Suppressor macrophage treated with lipopolysaccharide for 4 hours (primary cell): ENCODE measurements at places on chromosomes 3 and 15.

DNA sequence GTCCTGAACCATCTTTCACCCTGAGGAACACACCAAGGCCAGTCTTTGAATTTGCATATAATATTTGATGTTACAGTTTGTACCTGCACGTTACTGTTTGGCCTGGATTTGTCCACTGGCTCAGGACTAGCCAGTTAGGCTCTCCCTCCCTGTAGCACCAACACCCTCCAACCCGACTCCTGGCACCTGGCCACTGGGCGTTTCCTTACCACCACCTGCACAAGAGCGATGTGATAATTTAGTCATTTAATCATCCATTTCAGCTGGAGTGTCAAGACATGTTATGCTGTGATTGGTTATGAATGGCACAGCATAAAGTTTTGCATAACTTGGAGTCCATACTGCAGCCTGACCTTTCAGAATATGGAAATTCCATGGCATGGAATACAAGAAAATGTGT lies 242.4 kb downstream of the KCNMB2 start:
- no peak for DNase-seq

GRCh38 chr3:45946307-45946706 lies 3.0 kb downstream of the CXCR6 start:
- no peak for DNase-seq

DNA sequence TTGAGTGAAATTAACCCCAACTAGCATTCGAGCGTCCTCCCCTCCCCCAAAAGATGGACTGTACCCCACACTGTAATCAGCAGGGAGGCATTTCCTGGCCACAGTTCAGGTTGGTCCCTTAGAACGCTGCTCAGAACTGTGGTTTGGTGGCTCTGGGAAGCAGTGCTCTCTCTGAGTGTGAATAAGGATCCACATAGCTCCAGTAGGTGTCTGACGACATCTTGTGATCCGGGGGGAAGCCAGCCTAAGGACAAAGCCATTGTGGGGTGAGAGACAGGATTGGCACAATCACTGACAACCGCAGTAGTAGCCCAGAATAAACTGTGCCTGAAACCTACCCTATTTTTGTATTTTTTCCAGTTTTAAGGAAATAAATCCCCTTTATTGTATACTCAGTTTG lies 125.3 kb downstream of the IGF1R start:
- no peak for DNase-seq

DNA sequence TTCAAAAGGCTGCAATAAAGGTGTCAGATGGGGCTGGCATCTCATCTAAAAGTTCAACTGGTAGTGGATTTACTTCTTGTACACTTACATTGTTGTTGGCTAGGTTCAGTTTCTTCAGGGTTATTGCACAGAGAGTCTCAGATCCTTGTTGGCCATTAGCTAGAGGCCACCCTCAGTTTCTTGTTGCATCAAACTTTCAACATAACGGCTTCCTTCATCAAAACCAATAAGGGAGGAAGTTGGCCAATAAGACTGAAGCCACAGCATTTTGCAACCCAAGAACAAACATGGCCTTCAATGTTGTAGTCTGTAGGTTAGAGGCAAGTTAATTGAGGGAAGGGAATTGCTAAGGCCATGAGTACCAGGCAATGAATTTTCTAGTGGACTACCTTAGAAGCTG lies 218.0 kb downstream of the ZBBX start:
- DNase-seq: peak; percentile 48

DNA sequence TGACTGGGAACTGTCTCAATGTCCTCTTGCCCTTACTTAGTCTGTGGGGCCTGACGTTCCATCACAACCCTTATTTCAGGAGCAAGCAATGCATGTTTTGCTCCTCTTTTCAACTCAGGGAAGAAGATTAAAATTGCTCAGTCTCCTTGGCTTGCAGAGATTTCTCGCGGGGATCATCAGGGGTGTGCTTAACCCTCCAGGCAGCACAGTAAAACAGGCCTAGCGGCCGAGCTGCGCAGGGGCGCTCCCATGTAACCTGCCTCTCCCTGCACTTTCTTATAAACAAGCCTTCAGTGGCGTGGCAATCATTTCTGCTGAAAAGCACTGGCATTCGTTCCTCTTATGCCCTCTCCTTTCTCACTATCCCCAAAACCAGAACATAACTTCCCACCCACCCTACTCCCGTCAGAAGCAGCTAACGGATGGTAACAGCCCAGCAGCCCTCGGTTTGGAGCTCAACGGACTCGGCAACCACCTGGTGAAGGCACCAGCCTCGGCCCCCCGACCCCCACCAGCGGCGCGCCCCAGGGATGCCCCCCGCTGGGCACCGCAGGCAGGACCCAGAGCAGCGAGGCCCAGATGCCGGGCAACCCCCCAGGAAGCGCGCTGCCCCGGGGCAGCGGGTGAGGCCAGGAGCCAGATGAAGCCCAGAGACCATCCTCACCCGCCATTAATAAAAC lies 1.1 kb downstream of the MCF2L2 start:
- no peak for DNase-seq

- no peak for DNase-seq
Observed at GRCh38 chr3:50551054-50551659, 16.4 kb downstream of the C3orf18 start.

- DNase-seq: no peak
Observed at GRCh38 chr3:187728940-187729583, 16.2 kb downstream of the BCL6 start.

GRCh38 chr3:149179220-149179619 lies 42.4 kb downstream of the CP start:
- no peak for DNase-seq

DNA sequence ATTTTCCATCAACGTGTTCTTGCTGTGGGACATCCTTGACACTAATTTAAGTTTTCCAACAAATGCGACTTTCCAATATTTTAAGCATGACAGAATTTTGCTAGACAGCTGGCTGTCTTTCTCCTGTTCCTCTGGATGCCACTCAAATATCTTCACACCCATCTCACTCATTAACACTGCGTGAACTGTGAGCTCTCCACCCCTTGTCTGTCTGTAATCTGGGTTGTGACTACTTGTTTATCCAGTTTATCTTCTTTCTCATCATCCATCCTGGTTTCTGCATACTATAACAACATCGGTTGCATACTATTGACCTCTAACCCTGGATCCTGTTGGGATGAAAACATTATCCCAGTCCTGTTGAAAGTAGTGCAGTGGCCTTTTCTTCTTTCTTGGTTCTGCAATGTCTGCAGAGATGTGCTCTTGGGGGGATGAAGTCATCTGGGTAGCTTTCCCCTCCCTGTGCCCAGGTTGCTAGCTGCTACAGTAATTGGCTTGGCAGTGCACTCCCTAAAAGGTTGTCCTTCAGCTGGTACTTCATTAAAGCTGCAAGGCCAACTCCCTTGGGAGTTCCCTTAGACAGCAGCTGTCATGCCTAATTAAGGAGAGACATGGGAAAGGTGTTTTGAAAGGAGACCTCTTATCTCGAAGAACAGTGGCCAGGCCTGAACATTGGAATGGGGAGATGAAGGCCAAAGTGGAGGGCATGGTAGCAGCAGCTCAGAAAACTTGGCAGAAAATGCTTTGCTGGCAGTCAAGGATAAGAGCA lies 24.7 kb downstream of the KAT2B start:
- no peak for DNase-seq

GRCh38 chr15:41890050-41890690 lies 3.7 kb downstream of the SPTBN5 start:
- DNase-seq: no peak

DNA sequence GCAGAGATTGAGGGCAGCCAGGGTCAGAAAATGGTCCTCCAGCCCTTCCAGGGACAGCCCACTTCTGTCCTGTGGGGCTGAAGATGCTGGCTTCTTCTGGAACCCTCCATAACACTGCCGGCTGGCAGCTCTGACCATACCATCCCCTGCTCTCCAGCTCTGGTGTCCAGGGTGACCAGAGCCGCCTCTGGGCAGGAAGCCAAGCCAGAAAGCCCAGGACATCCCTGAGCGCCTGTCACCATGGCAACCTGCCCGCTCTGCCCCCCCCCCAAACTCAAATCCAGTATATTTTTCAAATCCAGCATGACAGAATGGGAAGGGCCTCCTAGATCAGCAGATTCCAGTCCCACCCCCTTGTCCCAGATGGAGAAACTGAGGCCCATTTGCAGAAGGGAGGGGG lies 420 bp upstream of the TMIE start:
- DNase-seq: no peak

GRCh38 chr3:120462409-120462959 lies 11.7 kb upstream of the FSTL1 start:
- no peak for DNase-seq

- no peak for DNase-seq
Observed at GRCh38 chr3:195187609-195188425, 83.1 kb downstream of the XXYLT1 start.
